ENCODE measurements at places on chromosomes 3 and 15.
A peak's percentile ranks its signal among the peaks of the same experiment; 100 is the strongest.

DNA sequence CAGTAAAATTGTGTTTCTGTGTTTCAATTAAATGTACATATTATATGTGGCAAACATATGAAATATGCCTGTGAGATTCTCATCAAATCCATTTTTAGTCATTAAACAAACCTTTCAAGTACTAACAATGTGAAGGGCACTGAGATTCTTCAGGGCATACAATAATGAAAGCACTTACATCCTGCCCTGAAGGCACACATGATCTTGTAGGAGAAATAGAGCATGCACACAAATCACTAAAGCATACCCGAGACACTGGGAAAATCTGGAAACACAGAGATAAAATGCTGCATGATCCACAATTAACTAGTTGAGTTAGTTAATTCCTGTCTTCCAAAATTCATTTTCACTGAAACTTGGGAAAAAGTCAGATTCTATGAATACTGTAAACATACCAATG, 810.5 kb upstream of the NECTIN3 start:
- DNase-seq = no peak

- no peak for DNase-seq
These were observed 132.7 kb upstream of the ONECUT1 start for GRCh38 chr15:52922871-52923270.

GRCh38 chr3:149283401-149283800, 50.0 kb downstream of the TM4SF18 start:
- DNase-seq = no peak

DNA sequence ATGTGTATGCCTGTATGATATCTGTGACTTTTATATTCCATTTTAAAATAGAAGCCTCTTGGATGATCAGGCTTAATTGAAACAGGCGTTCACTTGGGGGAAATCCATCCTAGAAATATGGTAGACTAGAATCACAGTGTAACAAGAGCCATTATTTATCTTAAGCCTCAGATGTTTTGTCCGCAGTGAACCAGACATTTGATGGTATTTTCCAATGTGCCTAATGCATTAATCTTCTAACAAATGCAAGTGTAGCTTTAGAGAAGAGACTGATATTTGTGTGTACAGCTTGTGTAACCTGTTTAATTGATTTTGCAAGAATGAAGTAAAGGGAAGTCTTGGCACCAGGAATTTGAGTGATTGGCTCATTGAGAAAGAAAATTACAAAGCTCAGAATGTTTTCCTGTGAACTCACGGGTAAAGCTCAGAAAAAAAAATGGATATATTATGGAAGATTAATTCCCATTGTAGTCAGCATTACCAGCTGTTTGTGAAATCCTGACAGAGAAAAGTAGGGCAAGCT, 155.7 kb downstream of the SV2B start:
- DNase-seq = no peak

- no peak for DNase-seq
These were observed 94.3 kb upstream of the CHMP2B start for GRCh38 chr3:87132801-87133200.

GRCh38 chr3:17553080-17553479, 189.4 kb downstream of the TBC1D5 start:
- DNase-seq = no peak

DNA sequence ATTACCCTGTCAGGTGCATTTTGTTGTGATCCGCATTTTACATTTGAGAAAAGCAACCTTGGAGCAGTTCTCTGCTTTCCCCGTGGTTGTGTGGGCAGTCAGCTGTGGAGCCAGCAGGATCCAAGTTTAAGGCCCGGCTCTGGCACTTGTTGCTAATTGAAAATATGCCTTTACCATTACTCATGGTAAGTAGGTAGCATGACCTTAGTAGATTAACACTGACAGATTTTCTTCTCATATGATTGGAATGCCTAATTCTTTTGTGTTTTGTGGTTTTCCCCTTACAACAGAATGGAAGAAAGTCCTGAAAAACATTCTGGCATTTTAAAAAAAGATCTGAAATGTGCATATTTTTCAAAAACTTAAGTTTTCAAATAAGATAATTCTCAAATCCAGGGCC, 246.5 kb upstream of the LRRN1 start:
- no peak for DNase-seq

DNA sequence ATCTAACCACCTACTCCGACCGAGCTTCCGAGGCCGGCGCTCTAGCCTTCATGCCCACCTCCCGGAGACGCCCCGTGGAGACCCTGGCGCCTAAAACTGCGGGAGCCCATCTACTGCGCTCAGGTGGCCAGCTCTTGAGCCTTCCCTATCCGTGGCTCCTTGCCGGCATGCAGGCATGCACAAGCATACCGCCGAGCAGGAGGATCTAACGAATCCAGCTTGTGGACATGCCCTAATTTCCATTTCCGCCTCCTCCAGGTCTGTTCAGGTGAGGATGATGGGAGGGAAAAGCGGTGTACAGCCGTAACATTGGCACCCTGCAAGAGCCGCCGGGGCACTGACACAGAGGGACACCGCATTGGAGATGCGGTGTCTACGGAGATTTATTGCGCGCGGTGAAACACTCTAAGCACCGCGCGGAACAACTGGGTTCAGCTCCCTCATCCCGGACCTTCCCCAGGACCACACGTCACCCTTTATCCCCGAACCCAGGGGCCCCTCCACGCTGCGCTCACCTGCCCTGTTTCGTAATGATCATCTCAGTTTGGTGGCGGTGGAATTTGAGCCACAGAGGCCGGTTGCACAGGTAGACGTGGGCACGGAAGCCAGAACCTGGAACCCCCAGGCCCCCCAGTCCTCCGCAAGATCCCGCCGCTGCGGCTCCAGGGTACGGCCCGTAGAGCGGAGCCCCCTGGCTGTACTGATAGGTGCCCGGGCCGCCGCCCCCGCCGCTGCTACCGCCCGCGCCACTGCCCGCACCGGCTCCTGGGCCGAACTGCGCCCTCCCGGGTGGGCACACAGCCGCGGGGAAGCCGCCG, 1.0 kb downstream of the EOMES start:
- no peak for DNase-seq

DNA sequence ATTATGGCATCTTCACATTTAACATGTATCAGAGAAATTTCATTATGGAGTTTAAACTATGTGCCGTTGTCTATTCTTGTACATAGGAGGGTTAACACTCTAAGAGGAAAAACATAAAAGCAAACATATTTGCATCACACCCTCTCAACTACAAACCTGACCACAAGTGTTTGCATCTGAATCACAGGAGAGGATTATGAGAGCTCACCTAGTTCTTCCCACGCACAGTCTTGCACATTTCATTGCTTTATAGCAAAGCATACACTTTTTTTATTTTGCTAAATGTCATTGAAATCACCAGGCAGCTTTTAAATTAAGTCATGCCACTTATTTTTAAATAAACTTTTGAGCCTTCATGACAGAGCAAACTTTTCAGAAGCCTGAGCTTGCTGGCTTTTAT, 12.5 kb downstream of the TRAT1 start:
- no peak for DNase-seq

- no peak for DNase-seq
These were observed 58.6 kb upstream of the MNS1 start for GRCh38 chr15:56523521-56523920.

GRCh38 chr3:192929755-192930547, 12.3 kb upstream of the MB21D2 start:
- DNase-seq = no peak

DNA sequence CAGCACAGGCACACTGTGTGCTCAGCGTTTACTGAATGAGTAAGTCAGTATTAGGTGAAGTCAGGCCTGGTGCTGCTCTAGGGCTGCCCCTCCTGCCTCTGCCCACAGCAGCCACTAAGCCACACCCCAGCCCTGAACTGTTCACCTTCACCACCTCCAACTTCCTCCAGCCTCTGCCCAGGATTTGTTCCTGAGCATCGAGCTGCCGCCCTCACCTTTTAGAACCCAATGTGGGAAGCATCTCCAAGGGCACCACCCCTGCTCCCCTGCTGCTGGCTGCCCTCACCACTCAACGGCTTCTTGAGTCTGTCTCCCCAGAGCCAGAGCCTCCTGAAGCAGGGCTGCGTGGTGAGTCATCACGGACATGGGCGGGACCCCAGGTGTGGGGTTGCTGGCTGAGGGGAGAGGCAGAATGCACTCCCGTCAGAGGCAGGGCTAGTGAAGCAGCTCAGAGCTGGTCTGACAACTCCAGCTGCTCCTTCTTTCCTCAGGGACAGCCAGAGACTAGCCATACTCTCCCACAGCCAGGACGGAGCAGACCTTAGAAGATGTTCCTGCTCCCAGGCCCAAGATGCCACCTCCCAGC, 5.8 kb downstream of the HYAL2 start:
- no peak for DNase-seq

GRCh38 chr3:45946307-45946706, 3.0 kb downstream of the CXCR6 start:
- no peak for DNase-seq

GRCh38 chr3:38605981-38606380, 43.5 kb downstream of the SCN5A start:
- no peak for DNase-seq

GRCh38 chr3:122475316-122475715, 39.4 kb downstream of the KPNA1 start:
- no peak for DNase-seq

GRCh38 chr3:120858521-120858920, 49.5 kb upstream of the STXBP5L start:
- DNase-seq = no peak

- peak; percentile 76 for DNase-seq
These were observed 47.0 kb downstream of the ZNF609 start for GRCh38 chr15:64507293-64507802.

- no peak for DNase-seq
These were observed 91.3 kb downstream of the SHQ1 start for GRCh38 chr3:72756900-72757299.

GRCh38 chr3:48648188-48648850, 13.1 kb upstream of the SLC26A6 start:
- DNase-seq = no peak

GRCh38 chr3:12444582-12445471, 39.5 kb upstream of the TSEN2 start:
- DNase-seq = no peak

GRCh38 chr15:77455696-77456321, 35.1 kb downstream of the HMG20A start:
- peak; percentile 35 for DNase-seq

DNA sequence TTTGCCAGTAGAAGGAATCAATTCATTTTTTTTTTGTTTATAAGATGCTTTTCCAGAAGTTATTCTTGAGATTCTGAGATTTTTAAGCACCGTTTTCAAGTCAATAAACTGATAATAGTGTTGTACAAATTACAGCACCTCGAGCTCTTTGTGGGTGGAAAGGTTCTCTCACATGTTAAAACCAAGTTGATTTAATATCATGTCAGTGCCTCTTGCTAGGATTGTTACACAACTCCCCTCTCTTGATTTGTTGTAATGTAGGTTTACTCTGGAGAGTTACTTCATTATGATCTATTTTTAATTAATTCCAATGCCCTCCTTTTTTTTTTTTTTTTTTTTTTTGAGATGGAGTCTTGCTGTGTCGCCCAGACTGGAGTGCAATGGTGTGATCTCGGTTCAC, 25.8 kb upstream of the UBXN7 start:
- no peak for DNase-seq

DNA sequence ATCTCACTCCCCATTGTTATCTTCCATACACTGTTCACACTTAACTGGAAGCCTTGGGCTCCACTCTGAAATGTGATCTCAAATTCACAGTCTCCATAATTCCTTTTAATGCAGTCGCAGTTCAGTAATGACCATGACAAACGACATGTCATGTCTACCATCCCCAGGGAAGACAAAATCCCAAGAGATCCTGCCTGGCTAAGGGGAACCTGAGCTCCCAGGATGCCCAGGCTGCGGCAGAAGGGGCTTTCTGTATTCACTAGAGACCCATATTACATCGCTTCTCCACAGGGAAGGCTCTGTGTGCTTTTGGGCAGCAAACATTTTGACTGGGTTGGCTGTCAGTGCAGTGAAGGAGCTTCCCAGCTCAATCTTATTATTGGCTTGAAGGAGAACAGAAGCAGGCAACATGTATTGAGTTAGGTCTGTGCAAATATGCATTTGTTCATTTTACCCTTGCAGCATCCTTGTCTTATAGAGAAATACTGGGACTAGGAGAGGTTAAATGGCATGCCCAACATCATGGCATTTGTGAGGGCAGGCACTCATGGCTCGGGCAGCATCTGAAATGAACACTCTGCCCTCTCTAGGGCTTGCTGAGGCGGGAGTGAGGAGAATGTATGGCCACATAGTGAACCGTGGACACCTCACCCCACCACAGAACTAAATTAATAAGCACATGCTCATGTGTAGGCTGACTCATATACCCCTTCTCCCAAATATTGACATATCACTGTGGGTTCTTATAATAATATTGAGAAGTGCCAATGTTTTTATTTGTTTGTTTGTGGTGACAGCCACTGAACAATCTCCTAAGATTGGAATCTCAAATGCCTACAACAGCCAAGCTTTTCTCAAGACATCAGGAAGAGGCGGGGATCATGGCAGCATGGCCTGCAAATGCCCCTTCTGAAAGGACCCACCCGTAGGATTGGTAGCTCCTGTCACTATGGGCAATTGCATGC, 141.6 kb upstream of the FOXB1 start:
- DNase-seq = no peak

DNA sequence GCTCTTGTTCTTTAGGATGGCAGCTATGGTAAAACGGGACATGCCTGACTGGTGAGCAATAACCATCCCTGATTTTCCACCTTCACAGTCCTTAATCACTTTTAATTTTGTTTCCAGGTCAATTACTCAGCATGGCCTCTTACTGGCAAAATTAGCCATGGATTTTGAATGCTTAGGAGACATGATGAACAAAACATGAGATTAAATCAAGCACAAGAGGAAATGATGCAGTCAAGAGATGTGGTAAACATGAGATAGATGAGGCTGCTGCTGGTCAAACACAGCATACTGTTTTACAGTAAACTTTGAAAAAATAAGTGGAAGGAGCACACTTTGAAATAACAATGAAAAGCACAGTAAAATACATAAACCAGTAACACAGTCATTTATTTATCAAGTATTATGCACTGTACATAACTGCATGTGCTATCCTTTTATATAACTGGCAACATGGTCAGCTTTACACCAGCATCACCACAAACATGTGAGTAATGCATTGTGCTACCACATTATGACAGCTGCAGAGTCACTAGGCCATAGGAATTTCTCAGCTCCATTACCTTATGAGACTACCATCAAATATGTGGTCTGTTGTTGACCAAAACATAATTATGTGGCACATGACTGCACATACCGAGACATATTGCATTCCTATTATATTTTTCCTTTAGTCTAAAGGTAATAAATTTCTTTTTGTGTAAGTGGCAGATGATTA, 30.1 kb upstream of the ZNF502 start:
- DNase-seq = peak; percentile 22

DNA sequence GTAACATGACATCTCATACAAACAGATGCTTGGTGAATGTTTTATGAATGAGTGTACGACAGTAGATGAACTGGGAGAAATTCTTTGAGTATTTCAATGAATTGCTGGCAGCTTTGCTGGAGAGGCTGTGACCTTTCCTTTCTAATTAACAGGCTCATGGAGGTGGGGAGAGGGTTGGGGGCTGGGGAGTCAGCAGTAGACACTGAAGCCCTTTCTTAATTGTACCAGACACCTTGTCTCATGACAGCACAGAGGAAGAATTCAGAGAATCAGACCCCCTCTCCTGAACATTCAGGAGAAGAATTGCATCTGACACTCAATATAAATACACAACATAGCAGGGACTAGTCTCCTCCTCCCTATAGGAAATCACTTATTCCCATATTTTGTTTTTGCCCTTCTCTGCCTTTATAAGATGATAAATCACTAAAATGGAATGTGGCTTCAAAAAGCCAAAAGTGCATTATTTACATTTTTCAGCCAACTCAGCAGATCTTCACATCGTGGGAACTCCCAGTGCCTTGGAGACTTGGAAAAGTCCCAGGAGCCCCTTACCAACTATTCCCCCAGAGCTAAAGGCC, 66.2 kb upstream of the TPM1 start:
- peak; percentile 54 for DNase-seq

- no peak for DNase-seq
These were observed 122.5 kb downstream of the TJP1 start for GRCh38 chr15:29699791-29700190.
